ENCODE measurements at places on chromosomes 12 and 14.

DNA sequence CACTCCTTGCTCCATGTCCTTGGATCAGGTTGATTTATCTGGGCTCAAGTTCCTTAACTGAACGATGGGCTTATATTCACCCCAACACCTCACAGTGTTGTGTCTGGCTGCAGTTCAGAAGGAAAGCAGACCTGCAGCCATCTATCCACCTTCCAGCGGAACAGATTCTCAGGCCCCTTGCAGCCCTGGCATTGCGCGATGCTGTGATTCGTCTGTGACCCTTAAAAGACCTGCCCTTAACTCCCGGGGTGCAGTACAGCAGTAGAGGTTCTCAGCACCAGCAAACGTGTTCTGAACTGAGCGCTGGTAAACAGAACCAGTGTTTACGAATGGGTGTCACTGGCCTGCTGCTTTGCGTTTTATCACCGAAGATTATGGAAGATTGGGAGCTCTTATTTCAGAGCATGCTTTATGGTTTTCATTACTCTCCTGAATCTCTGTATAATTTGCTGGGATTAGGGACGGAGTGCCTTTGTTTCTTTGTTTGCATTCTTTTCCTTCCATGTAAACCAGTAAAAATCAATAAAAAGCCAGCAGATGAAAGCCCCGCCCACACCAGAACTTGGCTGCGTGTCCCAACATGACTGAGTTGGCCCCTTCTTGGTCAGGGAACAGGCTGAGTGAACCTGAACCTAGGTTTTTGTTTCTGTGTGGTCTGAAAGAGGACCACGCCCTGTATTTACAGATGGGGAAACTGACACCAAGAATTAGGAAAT is 286.7 kb upstream of the CRY1 start:
- no peak for DNase-seq

DNA sequence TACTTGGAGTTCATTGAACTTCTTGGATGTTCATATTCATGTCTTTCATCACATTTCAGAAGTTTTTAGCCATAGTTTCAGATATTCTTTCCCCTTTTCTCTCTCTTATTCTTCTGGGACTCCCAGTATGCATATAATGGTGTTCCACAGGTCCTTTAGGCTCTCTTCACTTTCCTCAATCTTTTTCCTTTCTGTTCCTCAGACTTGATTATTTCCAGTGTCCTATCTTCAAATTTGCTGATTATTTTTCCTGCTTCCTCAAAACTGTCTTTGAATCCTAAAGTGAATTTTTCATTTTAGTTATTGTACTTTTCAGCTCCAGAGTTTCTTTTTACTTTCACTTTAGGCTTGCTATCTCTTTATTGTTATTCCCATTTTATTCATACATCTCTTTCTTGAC is 8.8 kb upstream of the ZFP36L1 start:
- no peak for DNase-seq

DNA sequence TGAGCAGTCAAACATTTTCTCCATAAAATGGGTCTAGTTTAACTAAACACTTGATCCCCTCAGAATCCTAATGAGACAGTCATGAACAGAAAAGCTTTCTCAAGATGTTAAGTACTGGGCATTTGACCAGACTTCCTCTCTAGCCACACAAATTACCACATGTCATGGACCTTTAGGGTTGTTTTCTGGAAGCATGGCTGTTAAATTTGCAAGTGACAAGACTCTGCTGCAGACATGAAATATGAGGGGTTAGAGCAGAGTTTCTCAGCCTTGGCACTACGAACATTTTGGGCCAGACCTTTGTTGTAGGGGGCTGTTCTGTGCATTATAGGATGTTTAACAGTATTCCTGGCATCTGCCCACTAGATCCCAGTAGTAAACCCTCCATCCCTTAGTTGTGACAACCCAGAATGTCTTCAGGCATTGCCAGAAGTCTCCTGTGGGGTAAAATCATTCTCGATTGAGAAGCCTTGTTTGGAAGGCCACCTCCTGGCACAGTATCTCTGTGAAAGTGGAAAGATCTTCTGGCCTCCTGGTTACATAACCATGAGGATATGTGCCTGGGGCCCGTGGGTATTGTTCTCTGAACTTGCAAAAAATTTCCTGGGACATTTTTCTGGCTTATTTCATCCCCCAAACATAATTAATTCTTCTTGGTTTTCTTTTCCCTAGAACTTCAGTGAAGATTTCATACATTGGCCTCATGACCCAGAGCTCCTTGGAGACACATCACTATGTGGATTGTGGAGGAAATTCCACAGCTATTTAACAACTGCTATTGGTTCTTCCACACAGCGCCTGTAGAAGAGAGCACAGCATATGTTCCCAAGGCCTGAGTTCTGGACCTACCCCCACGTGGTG is 4.3 kb downstream of the TMEM106C start:
- no peak for DNase-seq

GRCh38 chr12:130775953-130776856 is 60.1 kb upstream of the RIMBP2 start:
- DNase-seq, result peak; percentile 55

DNA sequence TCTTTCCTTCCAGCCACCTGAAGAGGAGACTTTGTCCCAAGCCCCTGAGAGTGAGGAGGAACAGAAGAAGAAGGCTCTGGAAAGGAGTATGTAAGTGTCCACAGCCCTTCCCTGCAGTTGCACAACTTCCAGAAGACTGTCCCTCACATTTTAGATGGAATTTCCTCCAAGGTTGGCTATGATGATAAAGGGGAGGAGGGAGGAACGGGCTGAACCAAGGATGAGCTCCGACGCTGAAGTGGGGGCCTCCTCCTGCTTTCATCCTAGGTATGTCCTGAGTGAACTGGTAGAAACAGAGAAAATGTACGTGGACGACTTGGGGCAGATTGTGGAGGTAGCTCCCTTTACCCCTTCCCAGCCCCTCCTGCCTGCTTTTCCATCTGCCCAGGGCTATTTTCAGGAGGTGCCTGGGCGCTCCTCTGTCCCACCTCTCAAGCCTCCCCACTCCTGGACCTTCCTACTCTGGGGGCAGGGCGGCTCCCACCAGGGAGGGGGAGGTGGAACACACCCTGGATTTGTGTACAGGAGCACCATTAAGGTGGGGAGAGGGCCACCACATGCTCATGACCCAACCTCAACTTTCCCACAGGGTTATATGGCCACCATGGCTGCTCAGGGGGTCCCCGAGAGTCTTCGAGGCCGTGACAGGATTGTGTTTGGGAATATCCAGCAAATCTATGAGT is 2.3 kb downstream of the ARHGEF25 start:
- DNase-seq, result no peak

DNA sequence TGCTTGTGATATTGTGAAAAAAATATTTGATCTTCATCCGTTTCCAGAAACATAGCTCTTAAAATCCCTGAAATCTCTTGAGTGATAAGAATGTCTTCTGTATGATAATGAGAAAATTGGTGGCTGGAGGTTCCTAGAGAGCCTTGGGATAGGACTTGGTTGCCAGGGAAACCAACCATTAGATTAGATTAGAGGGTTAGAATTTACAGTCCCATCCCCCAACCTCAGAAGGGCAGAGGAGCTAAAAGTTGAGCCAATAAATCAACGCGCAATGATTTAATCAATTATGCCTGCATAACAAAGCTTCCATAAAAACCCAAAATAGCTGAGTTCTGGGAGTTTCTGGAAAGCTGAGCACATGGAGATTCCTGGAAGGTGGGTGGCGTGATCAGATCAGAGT is 10.6 kb downstream of the SEL1L start:
- DNase-seq, result no peak

DNA sequence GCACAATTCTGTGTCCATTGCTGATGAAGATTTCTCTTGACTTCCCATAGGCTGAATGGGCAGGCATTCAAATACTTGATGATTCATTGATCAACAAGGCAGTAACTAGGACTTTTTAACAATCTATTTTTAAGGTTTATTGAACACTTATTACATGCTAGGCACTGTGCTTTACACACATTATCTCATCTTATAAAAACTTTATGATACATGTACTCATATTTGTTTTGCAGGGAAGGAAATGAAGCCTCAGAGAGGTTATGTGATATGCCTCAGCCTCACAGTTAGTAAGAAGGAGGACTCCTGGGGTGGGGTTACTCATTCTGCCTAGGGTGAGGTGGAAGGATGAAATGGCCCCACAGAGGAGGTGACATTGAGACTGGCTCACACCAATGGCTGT is 12.9 kb upstream of the EMP1 start:
- DNase-seq, result no peak

DNA sequence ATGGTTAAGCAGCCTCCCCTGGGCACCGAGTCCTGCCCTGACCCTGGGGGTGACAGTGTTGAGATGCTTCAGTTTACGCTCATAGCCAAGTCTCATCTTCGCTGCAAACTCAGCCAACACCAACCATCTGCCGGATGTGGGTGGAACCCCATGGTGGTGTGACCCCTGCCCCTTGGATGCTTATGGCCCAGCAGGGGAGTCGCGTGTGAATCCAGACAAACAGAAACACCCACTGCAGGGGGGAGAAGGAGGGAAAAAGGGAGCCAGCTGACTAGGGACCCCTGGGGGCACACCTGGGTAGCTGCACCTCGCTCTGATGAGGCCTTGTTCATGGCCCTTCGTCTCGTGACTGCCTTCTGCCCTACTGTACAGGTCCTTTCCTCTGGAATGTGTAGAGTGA is 23.8 kb downstream of the AACS start:
- DNase-seq, result no peak

GRCh38 chr12:3285570-3285969 is 205.4 kb upstream of the PRMT8 start:
- no peak for DNase-seq

- DNase-seq, result no peak
Observed at GRCh38 chr12:31603546-31604009, 12.6 kb upstream of the DENND5B start.

DNA sequence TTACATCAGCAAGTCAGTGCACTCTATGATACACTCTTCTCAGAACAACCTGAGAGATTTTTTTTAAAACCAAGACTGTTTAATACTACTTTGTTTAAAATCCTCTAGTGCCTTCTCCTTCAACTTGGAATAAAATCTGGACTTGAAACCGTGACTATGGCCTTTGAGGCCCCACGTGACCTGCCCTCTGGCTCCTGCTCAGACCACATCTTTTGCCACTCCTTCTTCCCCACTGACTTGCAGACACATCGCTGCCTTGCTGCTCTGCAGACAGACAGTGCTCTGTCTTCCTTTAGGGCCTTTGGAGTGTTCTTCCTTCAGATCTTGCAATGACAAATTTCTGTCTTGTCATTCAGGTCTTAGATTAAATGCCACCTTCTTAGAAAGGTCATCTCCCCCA is 48.5 kb downstream of the TTC8 start:
- no peak for DNase-seq

DNA sequence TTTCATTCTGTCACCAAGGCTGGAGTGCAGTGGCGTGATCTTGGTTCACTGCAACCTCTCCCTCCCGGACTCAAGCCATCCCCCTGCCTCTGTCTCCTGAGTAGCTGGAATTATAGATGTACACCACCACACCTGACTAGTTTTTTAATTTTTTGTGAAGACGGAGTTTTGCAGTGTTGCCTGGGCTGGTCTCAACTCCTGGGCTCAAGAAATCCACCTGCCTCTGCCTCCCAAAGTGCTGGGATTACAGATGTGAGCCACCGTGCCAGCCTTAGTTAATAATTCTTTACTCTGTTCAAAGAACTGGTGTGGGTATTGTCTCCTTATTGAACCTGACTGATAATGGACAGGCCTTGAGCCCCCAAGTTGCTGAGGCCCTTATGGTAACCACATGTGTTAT is 10.4 kb upstream of the KRT7 start:
- DNase-seq, result no peak

DNA sequence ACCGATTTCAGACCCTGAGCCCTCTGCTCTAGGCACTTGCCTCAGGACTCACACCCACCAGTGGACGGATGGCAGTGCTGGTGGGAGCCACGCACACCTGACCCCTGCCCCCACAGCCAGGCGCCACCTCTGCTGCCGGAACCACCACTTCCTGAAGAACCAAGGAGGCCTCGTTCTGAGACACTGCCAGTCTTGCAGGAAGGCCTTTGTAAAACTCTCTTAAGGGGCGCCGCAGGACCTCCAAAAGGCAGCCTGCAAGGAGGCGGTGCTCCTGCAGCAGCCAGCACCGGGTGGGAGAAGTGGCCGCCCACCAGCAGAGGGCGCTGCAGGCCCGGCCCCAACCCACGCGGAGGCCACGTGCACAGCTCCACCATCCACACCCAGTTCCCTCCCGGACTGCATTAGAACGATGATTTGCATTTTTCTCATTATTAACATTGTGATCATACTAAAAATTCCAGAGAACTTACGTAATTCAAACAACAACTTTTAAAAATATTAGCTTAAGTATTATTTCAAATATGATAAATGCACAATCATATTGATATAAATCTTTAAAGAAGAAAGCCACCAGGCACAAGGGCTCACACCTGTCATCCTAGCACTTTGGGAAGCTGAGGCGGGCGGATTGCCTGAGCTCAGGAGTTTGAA is 12.8 kb downstream of the STX2 start:
- DNase-seq, result no peak

DNA sequence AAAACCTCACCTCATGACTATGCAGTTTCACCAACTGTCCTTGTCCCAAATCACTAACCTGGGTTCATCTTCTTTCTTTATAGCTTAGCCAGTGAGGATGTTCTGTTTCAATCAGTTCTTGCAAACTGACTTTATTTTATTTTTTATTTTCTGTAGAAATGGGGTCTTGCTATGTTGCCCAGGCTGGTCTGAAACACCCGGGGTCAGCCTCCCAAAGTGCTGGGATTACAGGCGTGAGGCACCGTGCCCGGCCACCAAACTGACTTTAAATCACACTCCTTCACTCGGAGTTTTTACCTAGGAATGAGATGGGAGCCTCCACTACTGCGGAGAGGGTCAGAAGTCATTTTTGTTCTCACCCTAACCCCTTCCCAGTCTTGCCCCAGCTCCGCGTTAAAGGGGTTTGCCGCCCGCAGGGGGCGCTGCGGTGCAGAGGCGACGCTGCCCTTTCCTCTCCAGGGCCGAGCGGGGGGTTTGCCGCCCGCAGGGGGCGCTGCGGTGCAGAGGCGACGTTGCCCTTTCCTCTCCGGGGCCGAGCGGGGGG is 7.0 kb upstream of the B4GALNT3 start:
- no peak for DNase-seq

- DNase-seq, result no peak
Observed at GRCh38 chr12:116765271-116765670, 27.2 kb downstream of the RNFT2 start.
